Activated B cell treated with CpG ODN at 0.5 μM for 24 hours (primary cell): ENCODE measurements at places on chromosomes 4 and X.

- DNase-seq, result no peak
Observed at GRCh38 chrX:120604361-120604782, 471 bp downstream of the MCTS1 start.

- DNase-seq, result no peak
Observed at GRCh38 chr4:57061395-57061794, 48.8 kb downstream of the IGFBP7 start.

GRCh38 chrX:69185886-69186285, 20.6 kb upstream of the PJA1 start:
- no peak for DNase-seq

GRCh38 chr4:146883070-146883469, 62.6 kb downstream of the TTC29 start:
- DNase-seq, result no peak

DNA sequence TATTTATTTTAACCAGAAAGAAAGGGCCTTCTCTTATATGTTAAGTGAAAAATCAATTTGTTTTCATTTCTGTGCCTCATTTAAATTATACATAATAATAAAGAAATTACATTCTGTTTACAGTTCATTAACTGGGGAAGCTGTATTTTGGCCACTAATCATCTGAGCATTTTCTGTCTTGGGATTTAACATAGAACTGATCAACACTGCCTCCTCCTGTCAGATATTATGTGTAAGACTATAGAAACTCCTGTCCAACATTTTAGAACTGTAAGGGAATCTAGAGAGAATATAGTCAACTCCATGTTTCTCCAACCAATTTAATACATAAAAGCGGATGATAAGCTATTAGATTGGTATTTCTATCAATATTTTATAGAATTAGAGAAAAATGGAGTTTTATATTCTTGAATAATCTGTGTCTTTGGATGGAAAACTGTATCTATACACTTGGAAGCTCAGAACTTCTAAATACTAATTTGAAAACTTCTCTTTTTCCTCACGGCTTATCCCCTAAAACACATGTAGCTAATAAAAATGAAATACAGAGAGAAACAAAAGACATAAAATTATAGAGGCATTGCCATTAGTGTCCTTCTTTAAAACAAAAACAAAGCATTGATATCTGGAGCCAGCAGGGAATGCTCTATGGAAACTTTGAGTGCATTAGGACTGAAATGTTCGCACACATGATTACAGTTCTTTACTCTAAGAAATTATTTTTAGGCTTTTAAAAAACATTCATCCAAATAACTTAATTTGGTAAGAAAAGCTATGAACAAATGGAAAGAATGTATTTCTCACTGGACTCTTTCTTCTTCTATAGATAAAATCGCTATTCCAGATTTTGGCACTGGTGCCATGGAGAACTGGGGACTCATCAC, 33.1 kb downstream of the ENPEP start:
- DNase-seq, result no peak

- DNase-seq, result no peak
Observed at GRCh38 chrX:31228909-31229308, 157.1 kb upstream of the FTHL17 start.

- DNase-seq, result no peak
Observed at GRCh38 chr4:173448103-173448502, 49.2 kb upstream of the SCRG1 start.

- DNase-seq, result no peak
Observed at GRCh38 chr4:145019346-145019745, 78.7 kb downstream of the ANAPC10 start.

DNA sequence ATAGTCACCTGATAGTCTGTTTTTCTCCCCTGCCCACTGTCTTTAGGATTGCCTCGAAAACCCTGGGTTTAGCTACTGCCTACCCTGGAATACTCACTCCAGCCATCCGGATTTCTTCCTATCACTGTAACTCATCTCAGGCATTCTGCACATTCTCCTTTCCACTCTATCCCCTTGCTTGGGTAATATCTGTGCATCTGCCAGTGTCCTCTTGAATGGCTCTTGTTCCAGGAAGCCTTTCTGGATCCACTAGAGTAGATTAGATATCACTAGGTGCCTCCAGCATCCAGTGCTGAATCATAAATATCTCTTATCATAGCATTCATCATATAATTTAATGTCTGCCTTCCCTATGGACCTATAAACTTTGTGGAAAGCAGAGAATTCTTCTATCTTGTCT, 17.1 kb upstream of the GALNT7 start:
- DNase-seq, result no peak
